K562 (cell line): ENCODE measurements at places on chromosomes 3 and 15.

DNA sequence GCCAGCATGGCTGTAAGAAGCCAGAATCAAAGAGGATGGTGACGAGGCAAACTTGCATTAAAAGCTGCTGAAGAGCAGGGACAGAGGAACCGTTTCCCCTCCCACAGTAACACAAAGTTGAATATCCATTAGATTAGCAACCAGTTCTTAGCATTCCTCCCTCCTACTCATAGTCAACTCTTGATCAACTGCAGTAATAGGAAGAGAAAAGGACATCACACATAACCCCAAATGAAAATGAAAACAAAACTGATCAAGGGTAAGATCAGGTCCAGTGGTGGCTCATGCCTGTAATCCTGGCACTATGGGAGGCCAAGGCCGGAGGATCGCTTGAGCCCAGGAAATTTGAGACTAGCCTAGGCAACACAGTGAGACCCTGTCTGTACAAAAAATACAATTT lies 165.2 kb downstream of the GREM1 start:
- no peak for DNase-seq

DNA sequence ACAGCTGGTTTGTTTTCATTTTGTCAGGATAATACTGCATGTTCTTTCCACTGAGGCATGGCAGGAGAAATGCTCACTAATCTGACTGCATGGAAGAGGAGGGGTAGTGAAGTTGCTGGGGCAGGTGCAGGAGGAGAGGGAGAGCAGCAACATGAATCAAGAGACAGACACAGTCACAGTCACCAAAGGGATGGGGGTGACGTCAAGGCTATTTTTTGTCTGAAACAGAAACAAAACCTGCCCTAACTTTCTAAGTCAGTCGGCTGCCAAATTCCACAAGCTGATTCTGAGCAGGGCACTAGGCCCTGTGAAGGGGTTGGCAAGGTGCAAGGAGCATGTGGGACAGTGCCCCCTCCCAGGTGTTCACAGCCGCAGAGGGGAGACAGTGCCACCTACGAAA lies 186.6 kb upstream of the NSMCE3 start:
- DNase-seq: no peak

- DNase-seq: no peak
These were observed 70.5 kb upstream of the CCDC39 start for GRCh38 chr3:180749796-180750195.

- no peak for DNase-seq
These were observed 204.8 kb downstream of the ABHD5 start for GRCh38 chr3:43895573-43895972.
